ENCODE measurements at places on chromosomes 16 and 17.

DNA sequence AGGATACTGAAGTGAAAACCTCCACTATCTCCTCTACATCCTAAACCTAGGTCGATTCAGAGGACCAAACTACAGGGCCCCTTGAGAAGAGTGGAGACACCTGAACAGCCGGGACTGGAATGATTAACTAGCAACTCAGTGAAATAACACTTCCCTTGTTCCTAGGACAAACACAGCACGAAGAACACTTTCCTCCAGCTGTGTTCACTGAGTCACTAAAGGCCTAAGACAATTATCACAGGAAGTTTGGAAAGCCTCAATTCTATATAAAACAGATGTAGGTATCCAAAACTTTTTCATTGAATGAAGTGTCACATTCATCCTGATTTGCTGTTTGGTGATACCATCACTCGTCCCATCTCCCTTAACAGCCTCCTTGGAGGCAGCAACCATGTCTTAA lies 15.5 kb upstream of the CUEDC1 start:
- no peak for DNase-seq

DNA sequence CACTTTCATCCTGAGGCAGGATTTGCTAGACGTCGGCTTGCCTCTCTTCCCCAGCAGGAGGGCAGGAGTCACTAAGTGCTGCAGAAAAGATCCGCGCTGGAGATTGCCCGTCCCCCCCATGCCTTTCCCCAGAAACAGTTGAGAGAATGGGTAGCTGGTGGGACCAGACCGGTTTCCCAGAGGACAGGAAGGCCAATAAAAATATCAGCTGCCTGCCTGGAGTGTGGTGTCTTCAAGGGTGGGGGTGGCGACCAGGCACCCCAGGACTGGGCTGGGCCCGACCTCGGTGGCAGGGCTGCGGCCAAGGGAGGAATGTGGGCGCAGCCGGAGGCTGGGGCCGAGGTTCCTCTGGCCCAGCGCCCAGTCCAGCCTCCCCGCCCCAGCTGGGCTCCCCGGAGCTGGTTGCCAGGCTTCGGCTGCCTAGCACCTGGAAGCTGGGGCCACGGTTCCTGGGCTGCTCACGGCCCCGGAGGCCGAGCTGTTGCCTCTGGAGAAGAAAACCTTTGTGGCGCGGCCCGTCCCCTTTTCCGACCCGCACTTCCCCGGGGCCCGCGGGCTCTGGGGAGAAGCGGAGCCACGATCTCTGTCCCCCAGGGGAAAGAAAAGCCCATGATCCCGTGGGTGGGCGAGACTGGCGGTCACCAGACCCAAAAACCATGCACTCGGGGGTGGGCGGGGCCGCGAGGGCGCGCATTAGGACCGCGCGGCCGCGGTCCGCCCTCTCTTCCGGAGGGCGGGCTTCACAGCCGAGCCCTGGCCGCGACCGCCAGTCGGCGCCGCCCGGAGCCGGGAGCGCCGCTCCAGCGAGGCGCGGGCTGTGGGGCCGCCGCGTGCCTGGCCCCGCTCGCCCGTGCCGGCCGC lies at the start of gene TRAF4:
TRAF4 (plus strand) TSS at position 769 of the 861 bp plus-strand sequence. CDS start 102 bp downstream, outside the sequence.
- DNase-seq = no peak

DNA sequence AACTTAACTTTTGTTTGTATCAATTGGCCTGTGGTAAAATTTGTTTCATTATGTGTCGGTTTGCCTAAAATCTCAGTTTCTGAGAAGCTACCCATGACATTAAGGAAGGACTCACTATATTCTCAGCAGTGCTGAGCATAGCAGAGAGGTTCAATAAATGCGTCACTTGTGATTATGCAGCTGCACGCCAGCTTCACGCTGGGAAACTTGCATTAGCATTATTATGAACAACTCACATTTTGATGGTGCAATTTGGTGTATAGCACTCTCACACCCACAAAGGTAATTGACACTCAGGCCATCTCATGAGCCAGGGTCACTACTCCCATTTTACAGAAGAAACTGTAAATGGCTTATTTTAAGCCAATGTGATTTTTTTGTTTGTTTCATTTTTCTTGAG lies 80.6 kb upstream of the SALL1 start:
- DNase-seq = no peak

- DNase-seq = no peak
Measured at GRCh38 chr17:43528988-43529814, 16.9 kb downstream of the ETV4 start.

GRCh38 chr16:12535535-12536411 lies 267.9 kb downstream of the CPPED1 start:
- no peak for DNase-seq

GRCh38 chr16:4865231-4865860 lies 18.1 kb downstream of the UBN1 start:
- no peak for DNase-seq

DNA sequence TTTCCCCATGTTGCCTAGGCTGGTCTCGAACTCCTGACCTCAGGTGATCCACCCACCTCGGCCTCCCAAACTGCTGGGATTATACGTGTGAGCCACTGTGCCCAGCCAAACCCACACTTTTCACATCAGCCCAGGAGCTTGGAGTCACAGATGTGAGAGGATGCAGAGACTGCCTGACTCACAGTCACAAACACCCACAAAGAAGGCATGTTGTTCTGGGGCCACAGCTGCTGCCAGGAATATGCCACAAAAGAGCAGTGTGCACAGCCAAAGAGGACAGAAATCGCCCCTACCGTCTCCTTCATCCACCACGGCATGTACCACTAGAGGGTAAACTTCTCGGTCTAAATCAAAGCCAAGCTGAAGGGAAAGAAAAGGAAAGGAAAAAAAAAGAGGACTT lies 25.1 kb upstream of the FOXJ1 start:
- DNase-seq = no peak

GRCh38 chr16:89827383-89828198 lies 684 bp upstream of the SPIRE2 start:
- DNase-seq = no peak

GRCh38 chr17:37547986-37548385 lies 58.3 kb downstream of the DUSP14 start:
- no peak for DNase-seq

GRCh38 chr17:17710728-17711541 lies 29.7 kb downstream of the RAI1 start:
- no peak for DNase-seq

DNA sequence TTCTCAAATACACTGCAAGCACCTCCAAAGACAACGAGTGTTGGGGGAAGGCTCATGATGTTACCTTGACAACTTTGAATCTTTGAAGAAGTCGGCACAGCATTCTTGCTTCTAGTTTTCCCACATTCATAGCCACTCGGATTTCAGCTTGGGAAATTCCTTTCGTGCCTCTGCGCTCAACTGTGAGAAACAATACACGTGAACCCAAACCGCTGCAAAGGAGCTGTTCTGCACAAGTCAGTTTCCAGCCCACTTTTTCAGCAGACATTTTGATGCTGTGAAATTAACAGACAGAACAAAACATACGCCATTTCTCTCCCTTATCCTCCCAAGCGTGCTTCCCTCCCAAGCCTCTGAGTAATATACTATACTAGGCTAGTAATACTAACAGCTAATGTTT lies 41.2 kb downstream of the GTF3C1 start:
- no peak for DNase-seq

DNA sequence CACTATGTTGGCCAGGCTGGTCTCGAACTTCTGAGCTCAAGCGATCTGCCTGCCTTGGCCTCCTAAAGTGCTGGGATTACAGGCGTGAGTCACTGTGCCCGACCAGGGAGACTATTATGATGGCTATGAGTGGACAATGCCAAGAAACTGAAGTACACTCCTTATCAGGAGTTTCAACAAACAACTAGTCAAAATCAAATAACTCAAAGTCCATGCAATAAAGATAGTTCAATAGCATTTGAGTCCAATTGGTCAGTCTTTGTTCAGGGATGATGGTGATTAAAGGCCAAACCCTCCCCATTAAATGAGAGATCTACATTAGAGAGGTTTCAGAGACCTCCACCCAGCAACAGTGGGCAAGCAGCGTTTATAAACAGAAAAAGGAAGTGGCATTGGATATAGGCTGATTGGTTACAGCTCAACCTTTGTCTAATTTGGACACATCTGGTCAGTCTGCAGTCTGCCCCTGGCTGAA lies 8.0 kb downstream of the CHST5 start:
- DNase-seq = no peak

DNA sequence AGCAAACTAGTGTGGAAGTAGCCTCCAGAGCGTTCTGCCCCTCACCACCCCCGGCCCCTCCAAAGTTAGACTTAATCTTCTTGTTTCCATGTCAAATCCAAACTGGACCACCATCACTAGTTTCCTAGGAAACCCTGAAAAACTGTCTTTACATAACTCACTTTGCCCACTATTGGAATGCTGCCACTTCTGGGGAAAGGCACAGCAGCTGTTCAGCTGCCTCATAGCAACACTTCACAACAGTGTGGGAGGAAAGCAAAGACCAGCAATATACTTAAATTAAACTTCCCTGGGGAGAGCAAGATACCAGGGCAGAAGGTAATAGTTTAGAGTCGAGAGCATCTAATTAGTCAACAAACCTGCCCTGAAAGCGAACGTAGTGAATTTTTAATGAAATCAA lies 452.2 kb downstream of the KCNJ2 start:
- DNase-seq = no peak

GRCh38 chr17:78745407-78746088 lies 36.5 kb downstream of the CYTH1 start:
- no peak for DNase-seq

- no peak for DNase-seq
Measured at GRCh38 chr16:12703935-12704334, 99.8 kb downstream of the CPPED1 start.

- no peak for DNase-seq
Measured at GRCh38 chr17:50920041-50920410, 53.9 kb upstream of the TOB1 start.

DNA sequence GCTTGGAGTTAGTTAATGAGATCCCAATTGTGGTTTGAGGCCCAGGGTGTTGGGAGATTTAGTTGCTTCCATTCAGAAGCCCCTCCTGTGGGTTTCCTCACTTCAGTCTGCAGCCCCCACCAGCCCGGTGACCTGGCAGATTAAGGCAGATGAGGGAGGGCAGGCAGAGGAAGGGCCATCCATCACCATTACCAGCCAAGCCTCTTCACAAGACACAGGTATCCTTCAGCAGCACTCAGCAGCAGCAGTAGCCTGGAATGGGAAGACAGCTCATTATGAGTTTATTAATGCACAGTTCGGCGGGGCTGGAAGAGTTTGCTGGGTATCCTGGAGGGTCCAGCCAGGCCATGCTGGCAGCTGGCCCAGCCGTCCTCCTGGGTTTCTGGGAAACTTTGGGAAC lies 90.0 kb upstream of the GPRC5B start:
- no peak for DNase-seq

DNA sequence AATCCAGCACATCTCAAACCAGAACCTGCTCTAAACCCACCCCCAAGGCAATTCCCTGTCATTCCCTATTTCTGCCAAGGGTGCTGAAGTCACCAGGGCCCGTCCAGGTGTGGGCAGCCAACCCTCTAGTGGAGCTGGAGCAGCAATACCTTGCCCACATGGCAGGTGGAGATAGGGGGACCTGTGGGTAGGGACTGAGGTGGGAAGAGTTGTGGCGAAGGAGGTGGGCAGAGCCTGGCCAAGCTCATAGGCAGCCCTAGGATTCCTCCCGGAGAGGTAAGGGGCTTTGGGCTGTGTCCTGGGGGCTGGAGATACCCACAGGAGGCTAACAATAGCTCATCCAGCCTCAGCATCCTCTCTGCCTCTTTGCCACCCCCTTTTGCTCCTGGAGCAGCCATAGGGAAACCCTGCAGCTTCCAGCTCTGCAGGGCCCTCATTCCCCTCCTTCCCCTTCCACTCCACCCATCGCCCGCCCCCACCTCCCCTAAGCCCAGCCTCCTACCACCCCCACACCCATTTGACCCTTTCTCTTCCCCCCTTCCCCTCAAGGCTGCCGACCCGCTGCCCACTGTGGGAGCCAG lies 30.4 kb upstream of the CRHR1 start:
- DNase-seq = no peak

DNA sequence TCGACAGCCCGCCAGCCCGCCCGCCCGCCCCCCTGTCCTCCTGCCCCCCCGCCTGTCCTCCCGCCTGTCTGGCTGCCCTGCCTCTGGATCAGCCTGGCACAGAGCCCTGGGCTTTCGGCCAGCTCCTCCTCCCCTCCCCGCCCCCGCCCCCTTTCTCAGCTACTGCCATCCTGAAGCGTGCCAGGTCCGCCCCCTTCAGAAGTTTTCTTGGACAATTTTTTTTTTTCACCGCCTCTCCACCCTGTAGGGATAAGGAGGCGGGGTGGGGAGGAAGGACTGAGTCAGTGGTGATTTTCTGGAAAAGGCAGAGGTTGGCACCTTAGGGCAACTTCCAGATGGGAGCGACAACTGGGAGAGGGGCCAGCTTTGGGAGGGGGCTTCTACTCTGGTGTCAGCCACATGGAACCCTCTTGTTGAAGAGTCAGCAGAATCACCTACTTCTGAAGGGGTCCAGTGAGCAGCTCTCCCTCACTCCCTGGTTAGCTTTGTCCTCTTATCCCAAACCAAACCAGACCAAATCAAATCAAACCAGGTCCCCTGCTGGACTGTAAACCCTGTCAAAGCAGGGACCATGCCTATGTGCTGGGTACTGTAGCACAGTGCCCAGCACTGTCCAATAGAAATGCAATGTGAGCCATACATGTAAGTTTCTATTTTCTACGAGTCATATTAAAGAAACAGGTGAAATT lies 19.7 kb downstream of the IGF2BP1 start:
- no peak for DNase-seq

- no peak for DNase-seq
Measured at GRCh38 chr16:946048-946395, 24.8 kb downstream of the LMF1 start.

GRCh38 chr17:47905221-47905733 lies 9.2 kb downstream of the SP2 start:
- DNase-seq = no peak

DNA sequence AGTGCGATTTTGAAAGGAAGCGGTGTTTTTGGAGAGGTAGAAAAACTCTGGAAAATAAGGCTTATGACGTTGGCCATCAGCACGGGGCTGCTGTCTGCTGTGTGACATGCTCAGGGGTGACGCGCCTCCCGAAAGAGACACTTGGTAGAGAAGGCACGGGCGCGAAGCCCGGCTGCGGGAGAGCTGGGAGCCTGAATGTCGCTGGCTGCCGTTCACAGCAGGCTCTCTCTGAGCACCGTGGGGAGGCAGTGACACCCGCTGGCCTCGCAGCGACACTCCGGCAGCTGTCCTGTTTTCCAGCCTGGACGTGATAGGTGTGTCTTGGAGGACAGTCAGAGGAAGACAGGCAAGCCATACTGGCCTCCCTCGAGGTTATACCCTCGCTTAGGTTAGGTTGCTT lies 759.1 kb upstream of the RBFOX1 start:
- no peak for DNase-seq

- DNase-seq = no peak
Measured at GRCh38 chr17:57046749-57047148, 38.3 kb upstream of the AKAP1 start.

DNA sequence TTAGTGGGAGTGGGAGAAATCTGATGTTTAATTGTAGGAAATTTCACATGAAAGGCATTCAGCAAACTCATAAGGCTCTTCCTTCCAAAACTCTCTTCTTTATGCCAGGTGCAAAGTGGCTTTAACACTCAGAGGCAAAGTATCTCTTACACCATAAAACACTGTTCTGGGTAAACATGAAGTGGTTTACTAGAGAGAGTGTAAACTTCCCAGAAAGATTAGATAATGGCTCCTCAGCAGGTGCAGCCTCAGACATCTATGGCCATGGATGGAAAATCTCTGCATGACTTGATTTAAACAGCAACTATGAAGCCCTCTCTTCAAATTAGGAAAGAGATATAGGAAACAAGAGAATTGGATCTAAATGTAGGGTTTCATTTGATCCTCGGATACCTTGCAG lies 583.1 kb upstream of the SALL1 start:
- DNase-seq = no peak

- DNase-seq = no peak
Measured at GRCh38 chr17:2881295-2881694, 85.1 kb downstream of the RAP1GAP2 start.

GRCh38 chr17:19303367-19303776 lies 59.2 kb downstream of the B9D1 start:
- no peak for DNase-seq
